Immature natural killer cell (primary cell): ENCODE measurements at places on chromosomes 1 and 21.

GRCh38 chr1:181423301-181423918, 59.9 kb upstream of the CACNA1E start:
- peaks cover 5% of the 10 kb centered on the region for H3K27me3 ChIP-seq
- no peaks in the 10 kb centered on the region for H3K4me1 ChIP-seq
- DNase-seq: no peak
- H3K4me3 ChIP-seq: no peak overlapping the region
- no peaks in the 10 kb centered on the region for H3K36me3 ChIP-seq
- no peak overlapping the region for H3K27ac ChIP-seq

DNA sequence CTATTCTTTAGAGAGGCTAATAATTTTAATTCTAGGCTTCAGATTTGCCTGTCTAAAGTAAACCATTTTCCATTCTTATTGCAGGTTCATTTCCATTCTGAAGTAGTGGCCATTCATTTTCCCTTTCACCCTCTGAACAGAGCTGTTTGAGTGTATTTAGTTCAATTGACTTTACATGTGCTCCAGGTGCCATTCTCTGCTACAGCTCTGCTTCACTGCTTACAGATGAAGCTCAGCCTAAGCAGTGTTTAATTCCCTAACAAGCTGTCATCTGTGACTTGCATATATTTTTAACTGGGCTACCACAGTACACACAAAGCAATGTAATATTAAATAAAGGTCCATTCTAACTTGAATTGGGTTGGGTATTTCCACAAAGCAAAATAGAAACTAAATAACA, 1031.6 kb downstream of the KCNT2 start:
- H3K27me3 ChIP-seq: peaks cover 2% of the 10 kb centered on the region
- H3K36me3 ChIP-seq: no peaks in the 10 kb centered on the region
- no peak overlapping the region for H3K27ac ChIP-seq
- no peak for DNase-seq
- H3K4me3 ChIP-seq: no peak overlapping the region

DNA sequence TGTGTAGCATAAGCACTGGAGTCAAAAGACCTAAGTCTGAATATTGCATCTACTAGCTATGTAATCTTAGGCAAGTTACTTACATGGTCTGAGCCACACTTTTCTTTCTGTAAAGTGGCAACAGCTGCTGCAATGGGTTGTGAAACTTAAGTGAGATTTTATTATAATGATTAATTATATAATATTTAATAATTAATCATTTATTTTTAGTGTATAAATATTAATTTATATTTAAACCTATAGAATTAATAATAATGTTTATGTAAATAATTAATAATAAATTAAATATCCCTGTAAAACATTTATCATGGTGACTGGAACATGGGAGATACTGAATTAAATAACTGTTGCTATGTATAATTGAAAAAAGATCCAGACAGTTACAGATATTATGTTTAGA, 180.3 kb downstream of the LRRC40 start:
- no peak for DNase-seq
- no peaks in the 10 kb centered on the region for H3K36me3 ChIP-seq
- H3K27me3 ChIP-seq: peaks cover 3% of the 10 kb centered on the region
- H3K27ac ChIP-seq: no peak overlapping the region

DNA sequence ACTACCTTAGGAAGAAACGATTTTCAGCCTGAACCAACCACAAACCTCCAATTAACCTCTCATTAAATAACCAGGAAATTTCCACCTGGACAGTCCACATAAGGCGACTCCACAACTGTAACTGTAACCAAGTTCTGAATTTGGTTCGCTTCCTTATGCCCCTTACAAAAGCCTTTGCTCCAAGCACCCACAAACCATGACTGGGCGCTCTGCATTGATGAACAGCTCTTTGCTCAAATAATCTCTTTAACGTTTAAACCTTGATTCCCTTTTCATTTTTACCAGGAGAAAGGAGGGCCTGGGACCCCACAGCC, 38.2 kb upstream of the ZNF124 start:
- peaks cover 9% of the 10 kb centered on the region for H3K36me3 ChIP-seq
- no peak for DNase-seq
- peaks cover 59% of the 10 kb centered on the region for H3K4me1 ChIP-seq
- peak overlapping the region; percentile 95 for H3K4me3 ChIP-seq

DNA sequence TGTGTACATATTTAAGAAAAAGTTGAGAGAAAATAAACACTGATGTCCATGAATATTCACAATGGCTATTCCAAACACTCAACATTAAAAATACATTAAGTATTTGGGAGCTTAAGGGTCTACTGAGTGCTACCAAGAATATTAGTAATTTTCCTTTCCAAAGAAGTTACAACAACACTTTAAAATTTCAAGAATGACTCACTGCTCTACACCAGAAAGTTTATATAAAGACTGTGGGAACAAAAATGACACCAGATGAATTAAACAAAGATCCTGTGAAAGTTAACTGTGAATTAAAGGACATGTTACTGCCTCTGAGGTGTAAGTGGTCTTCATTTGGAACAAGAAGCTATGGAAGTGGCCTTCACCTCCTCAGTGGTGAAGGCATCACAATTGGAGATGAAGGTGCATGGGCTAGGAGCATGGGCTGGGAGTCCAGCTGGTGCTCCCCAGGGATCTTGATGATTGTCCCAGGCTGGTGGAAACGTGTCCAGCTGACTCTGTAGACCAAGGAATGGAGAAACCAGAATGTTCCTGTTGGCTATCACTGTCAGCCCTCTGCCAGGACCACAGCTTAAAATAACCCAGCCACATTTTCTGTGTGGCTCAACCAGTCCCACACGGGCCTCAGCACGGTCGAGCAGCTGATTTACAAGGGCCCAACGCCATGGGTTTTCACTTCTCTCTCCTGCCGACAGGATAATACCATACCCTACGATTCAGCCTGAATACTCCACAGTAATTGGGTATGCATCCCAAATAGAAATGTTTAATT, 28.8 kb downstream of the TAF5L start:
- H3K27me3 ChIP-seq: no peaks in the 10 kb centered on the region
- no peak for DNase-seq
- H3K36me3 ChIP-seq: peaks cover 9% of the 10 kb centered on the region
- peaks cover 20% of the 10 kb centered on the region for H3K4me1 ChIP-seq
- no peak overlapping the region for H3K27ac ChIP-seq

GRCh38 chr1:243322326-243322725, 66.5 kb downstream of the SDCCAG8 start:
- H3K4me3 ChIP-seq: no peak overlapping the region
- H3K4me1 ChIP-seq: no peaks in the 10 kb centered on the region
- no peak for DNase-seq
- no peaks in the 10 kb centered on the region for H3K27me3 ChIP-seq

DNA sequence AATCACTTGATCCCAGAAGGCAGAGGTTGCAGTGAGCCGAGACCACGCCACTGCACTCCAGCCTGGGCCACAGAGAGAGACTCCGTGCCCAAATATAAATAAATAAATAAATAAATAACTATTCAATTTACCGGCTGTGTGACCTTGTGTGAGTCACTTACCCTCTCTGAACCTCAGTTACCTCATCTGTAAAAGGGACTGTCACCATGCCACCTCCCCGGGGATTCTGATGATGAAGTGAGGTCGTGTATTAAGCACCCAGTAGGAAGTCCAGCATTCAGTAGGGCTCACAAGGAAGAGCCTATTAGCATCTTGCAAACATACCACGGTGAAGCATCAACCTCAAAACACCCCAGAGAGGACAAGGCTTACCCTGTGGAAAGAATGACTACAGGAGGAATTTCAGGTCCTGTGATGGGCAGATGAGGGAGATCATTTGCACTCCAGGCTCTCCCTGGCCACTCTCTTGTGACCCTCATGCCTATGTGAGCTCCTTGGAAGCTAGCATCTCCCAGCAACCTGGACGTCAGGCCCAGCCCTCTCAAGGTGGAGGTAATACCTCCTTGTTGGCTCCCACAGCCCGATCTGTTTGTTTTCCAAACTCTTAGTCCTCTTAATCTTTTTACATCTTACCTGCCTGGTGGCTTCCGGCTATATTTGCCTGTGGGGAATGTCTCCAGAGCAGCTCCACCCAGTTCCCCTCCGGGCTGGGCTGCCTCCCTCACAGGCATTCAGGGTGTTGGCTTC, 7.6 kb upstream of the C1QA start:
- no peaks in the 10 kb centered on the region for H3K4me1 ChIP-seq
- no peaks in the 10 kb centered on the region for H3K36me3 ChIP-seq
- H3K4me3 ChIP-seq: no peak overlapping the region
- H3K27me3 ChIP-seq: peaks cover 15% of the 10 kb centered on the region

DNA sequence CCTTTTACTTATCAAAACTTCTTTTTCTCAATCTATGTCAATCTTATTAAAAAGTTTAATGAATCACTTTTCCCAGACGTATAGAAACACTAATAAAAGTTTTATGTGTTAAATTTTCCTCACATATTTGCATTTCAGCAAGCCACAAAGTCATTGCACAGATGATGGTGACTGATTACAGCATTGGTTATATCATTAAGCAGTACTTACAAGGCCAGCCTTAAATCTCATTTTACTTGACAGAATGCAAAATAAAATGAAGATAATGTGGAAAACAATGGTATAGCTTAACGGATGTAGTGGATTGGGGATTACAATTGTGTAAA, 39.5 kb downstream of the TMEM200B start:
- H3K27me3 ChIP-seq: no peaks in the 10 kb centered on the region
- H3K27ac ChIP-seq: no peak overlapping the region
- no peak overlapping the region for H3K4me3 ChIP-seq
- no peaks in the 10 kb centered on the region for H3K36me3 ChIP-seq
- DNase-seq: no peak

DNA sequence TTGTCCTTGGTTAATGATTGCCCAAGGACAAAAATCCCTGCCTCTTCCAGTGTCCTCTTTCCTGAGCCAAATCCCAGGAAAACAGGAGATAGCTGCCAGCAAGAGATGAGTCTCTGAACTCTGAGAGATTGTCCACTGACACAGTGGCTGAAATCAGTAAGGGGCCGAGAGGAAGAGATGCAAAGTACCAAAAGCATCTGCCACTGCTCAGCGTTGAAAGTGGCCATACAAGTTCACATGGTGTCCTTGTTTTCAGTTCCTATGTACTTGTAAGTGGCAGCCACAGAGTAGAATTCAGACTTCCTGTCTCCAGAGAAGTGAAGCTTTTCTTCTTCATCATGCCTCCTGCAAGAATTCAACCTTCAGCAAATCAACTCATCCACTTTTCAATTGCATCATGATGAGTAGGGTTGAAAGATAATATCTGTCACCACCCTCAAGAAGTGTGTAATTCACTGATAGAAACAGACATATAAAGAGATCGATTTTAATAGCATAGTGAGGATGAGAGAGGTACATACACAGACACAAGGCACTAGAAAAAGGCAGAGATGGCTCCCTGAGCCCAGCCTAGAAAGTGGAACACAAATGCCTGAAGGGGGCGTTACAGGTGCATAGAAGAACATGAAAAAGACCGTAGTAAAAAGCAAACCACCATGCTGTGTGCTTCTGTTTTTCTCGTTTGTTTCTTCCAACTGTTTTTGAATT, 185.8 kb downstream of the MRPL39 start:
- peak; percentile 47 for DNase-seq
- peaks cover 5% of the 10 kb centered on the region for H3K4me1 ChIP-seq
- no peaks in the 10 kb centered on the region for H3K36me3 ChIP-seq

DNA sequence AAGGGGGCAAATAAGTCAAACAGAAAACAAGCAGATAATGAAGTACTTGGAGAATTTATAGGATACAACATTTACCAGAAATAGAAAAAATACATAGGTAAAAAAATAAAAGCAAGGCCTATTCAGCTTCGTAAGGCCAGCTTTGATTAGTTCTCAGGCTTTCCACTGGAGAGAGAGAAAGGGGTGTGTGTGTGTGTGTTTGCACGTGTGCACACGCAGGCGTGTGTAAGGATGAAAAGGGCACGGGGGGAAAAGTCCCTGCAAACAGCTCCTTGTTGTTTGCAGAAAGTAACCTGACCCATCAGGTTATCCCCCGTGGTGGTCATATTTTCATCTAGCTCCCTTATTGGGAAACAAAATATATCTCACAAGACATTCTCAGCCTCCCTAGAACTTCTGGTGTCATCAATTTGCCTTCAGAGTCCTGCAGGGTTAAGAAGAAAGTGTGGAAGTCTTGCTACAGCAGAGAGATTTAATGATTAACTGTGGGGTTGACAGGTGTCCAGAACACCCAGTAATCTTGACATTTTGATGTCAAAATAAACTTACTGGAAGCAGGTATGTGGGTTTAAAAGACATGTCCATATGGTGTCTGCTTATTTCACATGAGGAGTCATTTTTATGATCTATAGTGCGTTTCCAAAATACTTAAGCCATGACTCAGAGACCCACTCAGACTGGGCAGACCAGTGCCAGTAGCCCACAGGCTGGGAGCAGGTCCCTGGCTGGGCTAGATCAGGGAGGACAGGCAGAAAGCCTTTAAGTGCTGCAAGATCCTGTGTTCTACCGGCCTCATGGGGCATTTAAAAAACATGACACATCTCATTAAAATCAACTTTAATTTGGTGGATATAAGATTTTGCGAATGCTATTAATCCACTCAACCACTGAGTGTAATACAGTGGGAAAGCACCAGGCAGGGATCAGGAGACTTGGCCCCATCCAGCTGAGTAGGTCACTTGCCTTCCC, 487.6 kb upstream of the CAMK1G start:
- DNase-seq: no peak
- no peaks in the 10 kb centered on the region for H3K4me1 ChIP-seq
- H3K4me3 ChIP-seq: no peak overlapping the region
- no peaks in the 10 kb centered on the region for H3K36me3 ChIP-seq
- H3K27ac ChIP-seq: no peak overlapping the region

DNA sequence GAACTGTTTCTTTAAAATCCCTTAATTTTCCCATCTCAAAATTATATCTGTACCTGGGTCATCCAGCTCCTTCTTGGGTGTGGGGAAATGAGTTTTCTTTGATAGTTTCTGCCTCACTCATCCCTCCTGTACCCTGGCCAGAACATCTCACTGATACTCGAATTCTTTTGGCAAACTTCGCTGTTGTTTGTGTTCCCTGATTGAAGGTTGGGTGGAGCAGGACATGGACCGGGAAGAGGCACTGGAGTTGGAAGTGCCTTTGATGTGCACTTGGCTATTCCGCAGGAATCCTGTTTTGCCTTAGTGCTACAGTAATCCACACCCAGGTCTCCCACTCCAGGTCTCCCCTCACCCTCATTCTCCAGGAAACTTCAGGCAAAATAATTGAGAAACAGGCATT, 11.2 kb downstream of the MINDY1 start:
- peak overlapping the region; percentile 59 for H3K4me3 ChIP-seq
- H3K4me1 ChIP-seq: no peaks in the 10 kb centered on the region
- no peak for DNase-seq
- H3K27me3 ChIP-seq: peaks cover 1% of the 10 kb centered on the region

DNA sequence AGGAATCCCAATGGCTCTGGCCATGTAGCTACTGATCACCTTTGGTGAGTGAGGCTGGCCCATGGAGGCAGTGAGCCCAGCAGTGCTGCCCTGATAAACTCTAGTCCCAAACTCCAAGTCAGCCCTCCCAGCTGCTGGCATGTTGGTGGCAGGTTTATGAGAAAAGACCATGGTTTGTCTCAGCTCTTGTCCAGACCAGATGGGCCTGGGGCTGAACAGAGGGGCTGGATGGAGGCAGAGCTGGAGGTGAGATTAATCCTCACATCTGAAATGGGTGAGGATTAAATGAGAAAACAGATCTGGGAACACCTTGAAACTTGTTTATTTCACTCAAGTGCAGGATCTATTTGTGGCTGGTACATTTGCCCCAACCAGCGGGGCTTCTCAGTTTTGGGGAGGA, 3.2 kb downstream of the TMEM269 start:
- H3K27ac ChIP-seq: no peak overlapping the region
- no peaks in the 10 kb centered on the region for H3K27me3 ChIP-seq
- DNase-seq: no peak
- H3K4me1 ChIP-seq: peaks cover 12% of the 10 kb centered on the region
